Stimulated activated CD8-positive, alpha-beta memory T cell treated with anti-CD3 and anti-CD28 coated beads, Interleukin-15, amount 100 ng/mL, for 4 hours (primary cell): ENCODE measurements at places on chromosomes 12 and 14.

- no peak for DNase-seq
These were observed 103.1 kb upstream of the GARIN6 start for GRCh38 chr12:99544457-99544856.

- no peak for DNase-seq
These were observed 819.5 kb downstream of the SLC16A7 start for GRCh38 chr12:60415351-60415750.

DNA sequence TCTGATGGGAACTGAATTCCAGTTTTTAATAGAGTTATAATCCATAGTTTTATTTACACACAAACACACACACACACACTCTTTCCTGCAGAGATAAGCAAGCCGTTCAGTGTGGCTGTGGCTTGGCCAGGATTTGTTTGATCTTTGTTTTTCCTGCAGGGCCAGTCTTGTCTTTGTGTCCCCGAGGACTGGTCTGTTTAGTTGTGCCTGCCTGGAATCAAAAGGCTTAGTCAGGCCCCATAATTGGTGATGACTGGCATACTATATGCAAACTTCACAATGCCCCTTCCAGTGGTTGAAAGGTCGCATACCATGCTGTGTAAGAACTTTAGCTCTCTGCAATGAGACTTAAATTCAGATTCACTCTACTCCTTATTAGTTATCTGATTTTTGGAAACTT lies 26.0 kb downstream of the WBP11 start:
- DNase-seq, result no peak

DNA sequence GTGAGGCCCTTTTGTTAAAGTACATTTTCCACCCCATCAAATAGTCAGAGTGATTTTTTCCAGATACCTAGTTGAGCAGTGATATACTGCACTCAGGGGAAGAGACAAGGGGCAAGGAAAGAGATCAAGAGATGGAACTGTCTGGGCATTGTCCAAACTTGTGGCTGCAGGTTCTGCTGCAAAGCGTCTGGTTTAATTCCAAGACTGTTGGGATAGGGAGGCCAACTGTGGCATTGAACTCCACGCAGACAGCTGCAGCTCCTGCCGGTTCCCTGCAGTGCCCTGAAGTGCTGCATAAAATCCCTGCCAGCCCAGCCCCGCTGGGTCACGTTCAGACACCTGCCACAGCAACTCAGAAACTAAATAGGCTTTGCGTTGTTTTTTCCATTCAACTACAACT lies 30.5 kb downstream of the RPH3A start:
- DNase-seq, result no peak

DNA sequence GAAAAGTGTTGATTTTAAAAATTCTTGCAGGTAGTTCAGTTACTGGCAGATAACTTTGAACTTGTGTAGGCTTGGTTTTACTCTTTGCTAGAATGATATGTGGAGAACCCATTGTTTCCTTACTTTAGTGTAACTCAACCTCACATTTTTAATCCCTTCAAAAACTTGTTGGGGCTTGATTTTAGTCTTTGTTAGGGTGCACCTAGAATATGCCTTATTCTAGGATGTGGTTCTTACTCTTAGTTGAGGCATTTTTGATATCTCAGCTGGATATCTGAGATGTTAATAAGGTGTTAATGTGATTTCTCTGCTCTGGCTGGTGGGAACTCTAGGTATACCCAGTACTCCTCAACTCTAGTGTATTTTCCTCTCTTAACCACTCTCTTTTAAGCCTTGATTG lies 10.0 kb downstream of the MNAT1 start:
- no peak for DNase-seq

DNA sequence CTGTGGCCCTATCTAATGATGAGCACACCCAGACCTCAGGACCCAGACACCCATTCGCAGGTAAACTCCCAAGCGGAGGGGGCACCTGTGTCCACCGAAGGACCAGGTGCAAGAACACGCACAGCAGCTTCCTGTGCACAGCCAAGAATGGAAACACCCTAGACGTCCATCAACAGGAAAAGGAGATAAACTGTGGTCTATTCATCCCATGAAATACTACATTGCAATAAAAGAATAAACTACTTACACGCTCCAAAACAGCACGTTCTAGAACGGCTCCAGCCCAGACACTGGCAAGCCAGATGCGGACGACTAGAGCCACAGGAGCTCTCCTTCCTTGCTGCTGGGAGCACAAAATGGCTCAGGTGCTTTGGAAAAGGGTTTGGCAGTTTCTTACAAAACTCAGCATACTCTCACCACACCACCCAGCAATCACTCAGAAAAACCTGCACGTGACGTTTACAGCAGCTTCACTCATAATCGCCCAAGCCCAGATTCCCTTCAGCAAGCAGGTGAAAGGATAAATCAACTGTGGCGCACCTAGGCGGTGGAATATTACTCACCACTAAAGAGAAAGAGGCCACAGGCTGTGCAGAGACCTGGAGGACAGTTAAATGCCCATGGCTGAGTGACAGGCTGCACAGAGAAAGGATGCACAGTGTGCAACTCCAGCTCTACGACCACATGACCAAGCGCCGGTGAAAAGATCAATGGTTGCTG lies 21.0 kb downstream of the BRF1 start:
- DNase-seq, result no peak

GRCh38 chr12:10361622-10362021 lies 28.2 kb downstream of the KLRK1 start:
- DNase-seq, result no peak

DNA sequence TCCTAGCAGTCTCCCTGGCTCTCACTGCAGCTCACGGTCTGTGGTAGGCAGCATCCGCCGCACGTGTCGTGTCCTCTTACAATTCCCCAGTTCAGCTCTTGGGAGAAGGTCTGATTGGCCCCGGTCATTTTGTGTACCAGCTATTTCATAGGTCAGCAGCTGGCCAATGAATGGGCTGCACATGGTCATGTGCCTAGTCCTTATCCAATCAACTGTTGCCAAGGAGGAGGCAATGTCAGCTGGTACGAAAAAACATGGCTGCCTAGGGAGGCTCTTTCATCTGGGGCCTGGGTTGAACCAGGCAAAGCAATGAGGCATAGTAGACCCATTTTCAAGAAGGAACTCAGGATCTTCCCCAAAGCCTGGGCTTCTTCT lies 46.1 kb downstream of the RNFT2 start:
- DNase-seq, result no peak

DNA sequence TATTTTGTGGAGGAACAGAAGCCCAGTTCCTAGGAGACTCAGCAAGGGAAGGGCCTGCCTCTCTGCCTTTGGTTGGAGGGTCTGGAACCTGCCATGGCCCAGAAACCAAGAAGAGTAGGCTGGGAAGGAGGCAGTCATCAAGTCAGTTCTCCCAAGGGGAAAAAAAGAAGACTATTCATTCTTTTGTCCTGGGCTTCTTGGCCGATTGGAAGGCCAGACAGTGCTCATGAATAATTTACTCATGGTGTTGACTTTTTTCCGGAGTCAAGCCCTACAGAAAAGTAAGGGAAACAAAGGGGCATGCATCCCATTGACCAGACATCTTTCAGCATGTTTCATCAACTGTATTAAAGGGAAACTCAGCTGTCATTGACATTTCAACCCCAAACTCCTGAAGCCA lies 168.1 kb downstream of the PRKCH start:
- no peak for DNase-seq

- DNase-seq, result peak; percentile 97
These were observed at the start of gene CAND1 for GRCh38 chr12:67268896-67269632. TSS of gene CAND1 (plus strand) at chr12:67269358. CDS start at chr12:67269718, 360 bp downstream.

DNA sequence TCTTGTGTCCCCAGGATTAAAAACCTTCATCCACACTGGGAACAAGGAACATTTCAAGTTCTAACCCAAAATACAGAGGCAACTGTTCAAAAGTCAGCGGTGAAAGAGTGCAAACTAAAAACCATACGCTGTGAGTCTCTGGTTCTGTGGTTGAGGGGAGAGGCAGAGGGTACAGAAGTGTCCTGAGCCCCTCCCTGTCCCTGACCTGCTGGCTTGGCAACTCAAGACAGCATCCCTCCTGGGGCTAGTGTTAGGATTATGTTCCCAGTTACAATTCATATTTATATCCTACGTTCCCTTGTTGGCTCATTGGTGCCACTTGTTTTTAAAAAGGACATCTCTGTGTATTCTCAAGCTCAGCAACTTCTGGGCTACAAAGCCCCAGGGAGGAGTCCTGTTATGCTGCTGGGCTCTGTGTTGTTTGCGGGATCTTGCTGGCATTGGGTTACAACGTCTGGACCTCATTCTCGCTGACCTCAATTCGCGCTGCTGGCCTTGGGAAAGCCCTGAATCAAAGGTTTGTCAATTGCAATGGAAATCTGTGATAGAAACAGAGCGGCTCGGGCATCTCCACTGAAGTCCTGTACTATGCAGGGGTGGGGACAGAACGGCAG lies 420.8 kb downstream of the FUT8 start:
- DNase-seq, result no peak

DNA sequence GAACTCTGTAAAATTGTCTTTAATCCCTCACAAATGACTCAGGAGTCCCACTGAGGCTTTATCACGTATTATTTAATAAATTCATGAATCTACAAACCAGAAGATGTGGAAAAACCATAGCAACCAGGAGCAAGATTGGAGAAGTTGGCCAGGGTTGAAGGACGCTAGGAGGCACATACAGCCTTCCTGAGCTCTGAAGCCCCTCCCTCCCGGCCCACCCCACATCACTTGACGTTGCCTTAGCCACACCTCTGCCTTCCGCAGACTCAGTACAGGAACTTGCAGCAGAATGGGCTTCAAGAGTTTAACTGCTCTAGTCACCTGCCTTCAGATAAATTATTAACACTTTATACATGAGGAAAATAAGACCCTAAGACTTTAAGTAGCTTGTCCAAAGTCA lies 33.9 kb downstream of the SLC35F4 start:
- no peak for DNase-seq

DNA sequence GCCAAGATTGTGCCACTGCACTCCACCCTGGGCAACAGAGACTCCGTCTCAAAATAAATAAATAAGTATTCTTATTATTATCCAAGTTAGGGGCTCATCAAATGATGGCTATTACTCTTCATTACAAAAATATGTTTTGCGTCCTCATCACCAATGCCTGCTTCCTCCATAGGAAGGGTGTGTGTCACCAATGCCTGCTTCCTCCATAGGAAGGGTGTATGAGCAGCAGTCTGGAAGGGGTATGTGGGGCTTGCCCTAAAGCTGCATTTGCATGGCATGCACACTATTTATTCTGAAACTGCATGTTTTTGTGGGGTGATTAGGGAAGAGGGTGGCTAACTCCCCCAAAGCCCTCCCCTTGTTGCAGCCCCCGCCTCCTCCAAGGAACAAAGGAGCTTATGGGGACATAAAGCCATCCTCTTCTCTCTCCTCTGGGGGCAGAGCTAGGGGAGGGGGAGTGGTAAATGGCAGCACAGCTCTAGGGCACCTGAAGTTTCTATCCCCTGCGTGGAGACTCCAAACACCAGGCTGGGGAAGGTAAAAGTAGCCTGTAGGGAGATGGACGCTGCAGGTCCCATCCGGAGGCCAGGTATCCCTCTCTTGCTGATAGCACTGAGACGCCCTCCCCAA lies 1.3 kb downstream of the CAMKK2 start:
- DNase-seq, result no peak

GRCh38 chr12:111803851-111804250 lies 37.1 kb downstream of the ALDH2 start:
- DNase-seq, result no peak

DNA sequence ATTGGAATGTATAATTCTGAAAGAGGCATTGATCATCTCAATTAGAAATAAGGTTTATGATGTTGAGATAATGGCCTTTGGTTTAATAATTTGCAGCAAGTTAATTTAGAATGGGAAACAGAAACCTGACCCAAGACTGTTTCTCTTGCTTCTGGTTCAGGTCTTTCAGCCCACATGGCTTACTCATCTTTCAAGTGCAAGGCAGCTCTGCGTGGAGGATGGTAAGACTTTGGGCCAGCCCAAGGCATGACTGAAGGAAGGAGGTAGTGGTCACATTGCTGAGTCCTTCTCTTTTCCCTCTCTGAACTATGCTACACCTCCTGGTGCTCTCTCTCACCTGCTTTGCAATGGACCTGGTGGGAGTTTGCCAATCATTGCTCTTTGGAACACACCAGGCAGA lies 98.7 kb downstream of the CAND1 start:
- DNase-seq, result no peak

DNA sequence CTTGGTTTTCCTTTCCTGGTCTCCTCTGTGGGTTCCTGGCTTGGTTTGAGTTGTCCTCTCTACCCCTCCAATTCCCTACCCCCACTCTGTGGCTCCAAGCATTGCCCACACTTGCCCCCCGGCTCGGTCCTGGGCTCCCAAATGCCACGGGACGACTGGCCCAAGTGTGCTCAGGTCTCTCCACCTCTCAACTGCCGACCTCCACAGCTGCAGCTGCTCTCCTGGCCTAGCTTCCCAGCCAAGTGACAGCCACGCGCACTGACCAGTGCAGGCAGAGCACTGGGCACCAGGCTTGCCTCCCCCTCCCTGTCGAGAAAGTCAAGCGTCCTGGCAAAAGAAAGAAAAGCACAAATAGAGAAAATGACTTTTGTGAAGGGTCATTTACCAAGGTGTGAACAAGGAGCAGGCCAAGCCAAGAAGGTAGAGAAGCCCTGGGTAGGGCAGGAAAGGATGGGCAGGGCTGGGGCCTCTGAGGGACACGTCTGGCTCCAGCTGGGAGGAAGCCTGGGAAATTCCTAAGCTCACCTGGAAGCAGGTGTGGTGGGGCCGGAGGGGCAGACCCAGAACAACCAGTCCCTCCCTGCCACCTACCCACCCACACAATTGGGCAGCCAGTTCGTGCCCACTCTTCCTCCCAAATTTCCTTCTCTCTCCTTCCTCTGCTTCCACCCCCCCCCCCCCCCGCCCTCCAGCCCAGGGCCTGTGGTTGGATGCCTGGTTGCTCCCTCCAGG lies 1.8 kb upstream of the CEP170B start:
- no peak for DNase-seq

DNA sequence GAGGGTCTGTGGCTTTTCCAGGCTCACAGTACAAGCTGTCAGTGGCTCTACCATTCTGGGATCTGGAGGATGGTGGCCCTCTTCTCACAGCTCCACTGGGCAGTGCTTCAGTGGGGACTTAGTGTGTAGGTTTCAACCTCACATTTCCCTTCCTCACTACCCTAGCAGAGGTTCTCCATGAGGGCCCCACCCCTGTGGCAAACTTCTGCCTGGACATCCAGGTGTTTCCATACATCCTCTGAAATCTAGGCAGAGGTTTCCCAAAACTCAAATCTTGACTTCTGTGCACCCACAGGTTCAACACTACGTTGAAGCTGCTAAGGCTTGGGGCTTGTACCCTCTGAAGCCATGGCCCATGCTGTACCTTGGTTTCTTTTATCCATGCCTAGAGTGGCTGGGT lies 40.3 kb downstream of the KTN1 start:
- DNase-seq, result no peak

- no peak for DNase-seq
These were observed 168.7 kb upstream of the HIF1A start for GRCh38 chr14:61526405-61527312.

DNA sequence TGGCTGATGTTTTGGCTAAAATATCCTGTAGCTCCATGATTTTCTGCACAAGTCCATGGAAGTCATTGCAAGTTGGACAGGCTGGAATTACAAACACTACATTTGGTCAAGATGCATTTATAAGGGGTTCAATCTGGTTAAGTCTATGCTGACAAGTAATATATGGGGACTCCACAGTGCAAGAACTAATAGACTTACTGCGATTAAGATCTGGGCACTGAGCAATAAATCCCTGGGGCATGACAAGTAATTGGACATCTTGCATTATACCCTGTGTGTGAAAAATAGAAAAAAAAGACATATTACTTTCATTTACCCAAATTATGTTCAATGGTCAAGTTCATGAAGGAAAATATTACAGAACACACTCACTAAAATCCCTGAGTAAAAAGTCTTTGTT lies 99.1 kb downstream of the NELL2 start:
- DNase-seq, result no peak
